ENCODE measurements at places on chromosomes 7 and 10.

GRCh38 chr7:149610441-149611011 lies 112.9 kb upstream of the ZNF746 start:
- no peak for DNase-seq

GRCh38 chr10:24341371-24341770 lies 132.4 kb downstream of the KIAA1217 start:
- DNase-seq, result no peak

GRCh38 chr7:134720091-134720935 lies 59.1 kb upstream of the CALD1 start:
- DNase-seq, result no peak

DNA sequence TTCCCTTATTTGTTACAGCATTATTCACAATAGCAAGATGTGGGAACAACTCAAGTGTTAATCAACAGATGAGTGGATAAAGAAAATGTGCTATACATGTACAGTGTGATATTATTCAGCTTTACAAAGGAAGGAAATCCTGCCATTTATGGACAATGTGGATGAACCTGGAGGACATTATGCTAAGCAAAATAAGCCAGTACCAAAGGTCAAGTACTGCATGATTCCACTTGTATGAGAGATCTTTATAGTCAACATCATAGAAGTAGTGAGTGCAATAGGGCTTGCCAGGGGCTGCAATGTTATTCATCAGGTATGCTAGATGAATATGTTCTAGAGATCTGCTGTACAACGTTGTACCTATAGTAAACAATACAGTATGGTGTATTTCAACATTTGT lies 138.5 kb upstream of the AGR3 start:
- no peak for DNase-seq

DNA sequence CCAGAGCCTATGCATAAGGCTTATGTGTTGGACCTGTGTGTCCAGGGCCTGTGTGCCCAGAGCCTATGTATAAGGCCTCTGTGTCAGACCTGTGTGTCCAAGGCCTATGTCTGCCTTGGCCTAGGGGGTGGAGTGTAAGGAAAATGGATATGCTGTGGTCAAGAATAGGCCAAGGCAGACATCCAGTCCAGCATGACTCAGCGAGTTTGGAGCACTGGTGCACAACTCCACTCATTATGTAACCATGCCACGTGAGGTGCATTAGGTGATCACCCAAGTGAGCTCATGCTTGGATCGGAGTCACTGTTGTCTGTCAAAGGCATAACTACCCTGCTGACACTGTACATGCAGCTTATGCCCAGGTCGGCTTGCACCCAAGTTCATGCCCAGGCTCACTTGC lies 238.9 kb downstream of the CACNA2D1 start:
- DNase-seq, result no peak

DNA sequence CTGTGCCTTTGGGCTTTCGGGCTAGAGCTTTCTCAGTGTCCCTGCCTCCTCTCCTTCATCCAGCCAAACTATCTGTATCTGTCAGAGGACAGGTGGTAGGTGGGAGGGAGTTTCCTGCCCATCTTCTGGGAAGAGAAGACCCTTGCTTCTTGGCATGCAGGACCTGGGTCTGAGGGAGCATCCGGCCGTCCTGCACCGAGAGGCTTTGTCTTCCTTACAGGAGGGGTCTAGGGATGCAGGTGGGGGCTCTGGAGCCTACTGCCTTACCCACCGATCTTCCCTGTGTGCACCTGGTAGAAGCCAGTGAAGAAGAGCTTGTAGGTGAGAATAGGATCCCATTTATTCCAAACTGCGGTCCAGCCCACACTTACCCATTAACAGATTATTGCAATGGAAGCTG lies 5.8 kb upstream of the KLF6 start:
- no peak for DNase-seq
